ENCODE measurements at places on chromosomes 6 and 20.

DNA sequence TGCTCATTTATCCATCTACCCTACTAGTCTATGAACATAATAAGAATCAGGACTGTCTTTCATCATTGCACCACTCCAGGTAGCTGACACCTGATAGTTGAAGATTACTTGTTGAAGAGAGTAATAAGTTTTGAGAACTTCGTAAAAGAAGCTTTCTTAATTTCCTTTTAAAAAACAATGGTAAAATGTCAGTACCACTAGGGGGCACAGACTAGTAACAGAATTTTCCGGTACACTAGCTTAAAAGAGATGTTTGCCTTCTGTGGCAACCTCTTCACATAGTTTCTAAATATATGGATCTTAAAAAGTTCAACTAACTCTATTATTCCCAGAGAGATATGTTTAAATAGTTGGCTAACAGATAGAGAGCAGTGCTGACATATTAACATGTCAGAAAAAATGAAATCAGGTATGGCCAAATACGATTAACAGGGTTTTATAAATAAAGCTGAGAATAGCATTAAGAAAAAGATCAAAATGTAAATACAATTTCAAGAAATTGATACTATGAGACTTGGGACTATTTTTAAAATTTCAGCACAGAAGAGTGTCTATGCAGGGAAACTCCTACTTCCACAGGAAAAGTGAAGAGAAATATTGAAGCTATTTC is 5.4 kb upstream of the KCNQ5 start:
- no peak for DNase-seq

- DNase-seq, result no peak
Measured at GRCh38 chr20:51636123-51636522, 93.6 kb upstream of the NFATC2 start.

DNA sequence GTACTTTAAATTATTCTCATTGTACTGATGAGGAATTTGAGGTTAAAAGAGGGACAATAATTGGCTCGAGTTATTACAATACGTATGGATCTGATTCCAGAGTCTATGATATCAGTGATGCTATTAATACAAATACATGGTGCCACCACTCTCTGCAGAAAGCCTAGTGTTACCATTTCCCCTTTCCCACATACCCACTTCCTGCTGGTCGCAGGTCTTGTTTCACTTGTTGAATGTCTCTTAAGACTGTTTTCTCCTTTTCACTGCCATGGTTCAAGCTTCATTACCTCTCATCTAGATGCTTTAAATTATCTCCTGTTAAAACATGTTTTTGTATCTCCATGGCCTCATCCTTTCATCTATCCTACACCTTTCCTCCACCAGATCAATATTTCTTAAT is 62.0 kb downstream of the FHL5 start:
- DNase-seq, result no peak

- no peak for DNase-seq
Measured at GRCh38 chr20:22836877-22837276, 198.2 kb upstream of the SSTR4 start.

DNA sequence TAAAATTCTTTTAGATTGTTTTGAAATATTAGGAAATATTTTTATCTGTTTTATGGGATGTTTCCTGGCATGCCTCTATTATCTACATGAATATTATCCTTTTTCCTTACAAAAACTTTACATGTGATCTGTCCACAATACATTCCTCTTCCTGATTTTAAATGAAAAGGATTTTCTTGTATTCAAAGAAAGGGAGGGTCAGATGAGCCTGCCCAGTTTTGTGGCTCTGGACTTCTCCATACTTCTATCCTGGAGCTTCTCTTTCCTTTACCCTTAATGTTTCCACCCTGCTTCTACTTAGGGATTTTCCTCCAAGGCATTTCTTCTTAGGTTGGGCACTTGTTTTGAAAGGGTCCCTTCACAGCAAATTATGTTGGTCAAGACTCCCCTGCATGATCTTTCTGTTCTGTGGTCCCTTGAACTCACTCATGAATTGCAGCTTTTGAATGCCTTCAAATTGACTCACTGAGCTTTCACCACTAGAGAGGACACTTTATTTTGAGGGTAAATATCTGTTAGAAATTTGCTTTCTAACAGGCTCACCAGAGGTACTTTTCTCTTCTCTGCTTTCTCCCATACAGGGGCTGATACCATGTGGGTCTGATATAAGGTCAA is 104.9 kb downstream of the CENPW start:
- DNase-seq, result no peak

- DNase-seq, result no peak
Measured at GRCh38 chr20:50048420-50049166, 64.4 kb downstream of the UBE2V1 start.

Data from stimulated activated CD4-positive, alpha-beta T cell treated with anti-CD3 and anti-CD28 coated beads, Interleukin-12 subunit alpha, Interleukin-12 subunit beta, amount 100 ng/mL, for 4 hours (primary cell).